ENCODE measurements at places on chromosomes 6 and 20.

DNA sequence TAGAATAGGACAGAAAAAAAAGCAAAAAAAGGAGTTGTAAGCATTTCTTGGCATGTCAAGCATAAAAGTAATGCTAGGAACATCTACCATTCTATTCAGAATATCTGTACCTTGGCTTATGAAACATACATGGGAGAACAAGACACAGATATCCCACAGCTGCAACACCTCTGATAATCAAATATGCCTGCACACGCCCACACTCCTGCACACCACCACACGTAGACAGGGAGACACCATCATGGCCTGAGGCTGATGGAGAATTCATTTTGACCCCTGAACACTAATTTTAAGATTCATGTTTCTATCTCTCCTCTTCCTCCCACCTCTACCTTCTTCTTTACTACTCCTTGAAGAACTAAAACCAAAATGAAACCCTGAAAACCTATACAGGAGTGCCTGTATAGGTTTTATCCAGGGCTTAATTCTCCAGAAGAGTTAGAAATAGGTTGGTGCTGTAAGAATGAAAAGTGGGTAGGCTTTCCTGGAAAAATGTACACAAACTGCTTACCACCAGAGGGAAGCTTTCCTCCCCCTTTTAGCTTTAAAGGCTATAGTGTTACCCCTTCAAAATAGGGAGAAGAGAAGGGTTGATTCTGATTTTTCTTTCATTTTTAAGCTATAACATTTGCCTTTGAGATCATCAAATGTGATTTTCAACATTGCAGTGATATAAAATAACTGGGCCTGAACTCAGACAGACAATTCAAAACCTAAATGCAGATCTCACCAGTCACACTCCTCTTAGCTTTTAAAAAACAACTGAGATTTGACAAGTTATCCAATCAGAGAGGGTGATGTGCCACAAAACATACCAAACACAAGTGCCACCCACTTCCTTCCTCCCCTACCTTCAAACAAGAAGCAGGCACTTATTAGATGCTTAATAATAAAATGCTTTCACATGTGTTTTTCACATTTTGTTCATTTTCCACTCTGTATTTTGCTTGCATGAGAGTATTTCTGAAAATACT, 57.9 kb downstream of the ELOVL5 start:
- DNase-seq, result no peak

- no peak for DNase-seq
Observed at GRCh38 chr20:20920433-20920832, 185.7 kb downstream of the LINC00237 start.

DNA sequence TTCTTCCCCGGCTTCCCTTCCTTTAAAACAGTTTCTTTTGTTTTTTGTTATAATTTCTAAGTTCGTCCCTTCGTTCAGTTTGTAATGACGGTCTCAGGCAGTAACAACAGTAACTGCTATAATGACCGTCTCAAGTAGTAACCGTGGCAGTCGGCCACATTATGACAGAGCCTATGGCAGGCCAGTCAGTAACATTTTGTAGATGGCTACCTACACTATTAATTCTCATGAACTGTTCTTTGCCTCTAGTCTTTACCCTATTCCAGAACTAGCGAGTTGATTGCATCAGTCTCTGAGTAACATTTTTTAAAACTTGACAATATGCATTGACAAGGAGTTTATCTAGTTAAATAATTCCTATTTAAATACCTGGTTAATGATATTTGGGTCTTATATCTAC, 43.0 kb upstream of the ADGRG6 start:
- no peak for DNase-seq

DNA sequence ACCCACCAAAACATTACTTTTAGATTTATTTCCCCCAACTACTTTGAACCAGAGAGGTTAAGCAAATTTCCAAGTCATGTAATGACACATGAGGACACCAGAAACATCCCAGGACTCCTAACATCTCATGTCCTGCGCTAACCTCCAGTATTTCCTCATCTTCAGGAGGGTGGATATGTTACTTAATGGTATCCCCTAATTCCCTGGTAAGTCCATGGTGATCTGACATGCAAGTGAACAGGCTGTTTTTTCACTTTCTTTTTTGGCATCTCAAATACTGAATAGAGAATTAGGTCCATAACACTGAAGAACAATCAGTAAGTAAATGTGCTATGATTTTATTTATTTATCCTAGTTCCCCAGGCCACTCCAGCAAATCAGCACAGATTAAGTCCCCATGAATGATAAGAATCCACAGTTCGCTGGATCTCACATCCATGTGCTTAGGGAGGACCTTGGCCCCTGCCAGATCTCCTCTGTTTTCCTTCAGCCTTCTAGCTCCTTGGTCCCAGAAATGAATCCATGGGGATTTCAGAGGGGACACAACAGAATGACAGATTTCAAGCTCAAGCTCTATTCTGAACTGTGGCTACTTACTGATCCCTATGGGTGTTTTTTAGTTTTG, 334.6 kb downstream of the CDC5L start:
- no peak for DNase-seq

- DNase-seq, result no peak
Observed at GRCh38 chr6:158978757-158979156, 21.2 kb downstream of the RSPH3 start.

GRCh38 chr6:13528777-13529343, 41.5 kb upstream of the GFOD1 start:
- DNase-seq, result no peak

- no peak for DNase-seq
Observed at GRCh38 chr6:137698636-137699030, 168.4 kb upstream of the TNFAIP3 start.

All from stimulated activated CD4-positive, alpha-beta T cell treated with anti-CD3 and anti-CD28 coated beads, TNF-alpha, amount 100 ng/mL, for 1 hour (primary cell).